NCI-H1417 (cell line): ENCODE measurements at places on chromosomes 11 and 22.

GRCh38 chr11:133930767-133931448 lies 25.9 kb downstream of the IGSF9B start:
- DNase-seq, result no peak

DNA sequence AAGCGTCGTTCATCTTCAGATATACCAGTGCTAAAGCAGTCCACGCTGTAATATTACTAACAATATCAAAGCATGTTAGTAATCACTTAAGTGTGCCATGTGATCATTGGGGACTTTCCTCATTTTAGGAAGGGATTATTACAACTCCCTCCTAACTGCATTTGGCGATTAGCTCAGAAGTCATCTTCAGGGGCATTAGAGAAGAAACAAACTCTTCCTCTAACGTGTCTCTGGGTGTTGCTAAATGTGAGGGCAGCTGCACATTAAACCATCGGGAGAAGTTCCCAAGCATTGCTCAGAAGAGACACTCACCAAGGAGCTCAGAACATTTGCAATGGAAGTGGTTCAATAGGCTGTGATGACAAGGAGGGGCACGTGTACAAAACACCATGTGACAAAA lies 17.2 kb downstream of the TESMIN start:
- DNase-seq, result no peak

DNA sequence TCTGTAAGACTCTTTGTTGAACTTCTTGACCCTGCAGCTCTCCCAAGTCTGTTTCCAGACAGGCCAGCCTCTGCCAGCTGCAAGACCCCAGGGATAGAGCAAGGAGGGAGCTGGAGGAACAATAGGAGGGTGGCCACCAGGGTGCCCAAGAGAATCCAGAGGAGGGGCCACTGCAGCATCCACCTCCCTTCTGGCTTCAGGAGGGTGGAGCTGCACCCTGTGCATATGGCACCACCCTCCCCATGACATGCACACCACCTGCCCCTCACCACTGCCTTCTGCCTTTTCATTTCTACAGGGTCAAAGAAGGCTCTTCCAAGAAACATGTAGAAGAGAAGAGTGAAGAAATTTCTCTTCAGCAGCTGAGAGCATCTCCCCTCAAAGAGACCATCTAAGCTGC lies 20.1 kb upstream of the POLA2 start:
- no peak for DNase-seq

GRCh38 chr11:62705413-62705812 lies 1.8 kb downstream of the BSCL2 start:
- peak; percentile 76 for DNase-seq

- peak; percentile 88 for DNase-seq
Observed at GRCh38 chr11:13135385-13136271, 126.5 kb downstream of the RASSF10 start.

DNA sequence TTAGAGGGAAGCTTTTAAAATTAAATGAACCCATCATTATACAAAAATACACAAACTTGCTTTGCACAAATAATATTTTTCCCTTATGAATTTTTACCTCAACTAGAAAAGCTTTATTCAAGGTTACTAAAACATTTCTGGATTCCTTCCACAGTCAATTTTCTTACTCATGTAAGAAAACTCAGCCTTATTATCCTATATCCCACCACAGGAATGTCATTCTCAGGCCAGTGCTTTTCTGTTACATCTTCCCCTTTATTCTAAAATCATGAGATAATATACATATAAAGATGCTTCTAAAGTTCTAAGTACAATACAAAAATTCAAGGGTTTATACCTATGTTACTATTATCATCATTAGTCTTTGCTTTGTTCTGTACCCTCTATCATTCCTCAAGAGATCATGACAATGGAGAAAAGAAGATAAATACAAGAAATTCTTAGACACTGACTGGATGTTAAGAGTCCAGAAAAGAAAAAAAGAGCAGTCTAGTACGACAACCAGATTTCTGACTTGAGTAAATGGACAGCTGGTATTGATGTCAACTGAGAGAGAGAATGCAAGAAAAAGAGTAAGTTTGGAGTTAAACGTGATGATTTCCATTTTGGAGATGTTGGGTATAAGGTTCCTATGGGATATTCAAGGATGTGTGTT lies 60.3 kb downstream of the MTMR2 start:
- no peak for DNase-seq

DNA sequence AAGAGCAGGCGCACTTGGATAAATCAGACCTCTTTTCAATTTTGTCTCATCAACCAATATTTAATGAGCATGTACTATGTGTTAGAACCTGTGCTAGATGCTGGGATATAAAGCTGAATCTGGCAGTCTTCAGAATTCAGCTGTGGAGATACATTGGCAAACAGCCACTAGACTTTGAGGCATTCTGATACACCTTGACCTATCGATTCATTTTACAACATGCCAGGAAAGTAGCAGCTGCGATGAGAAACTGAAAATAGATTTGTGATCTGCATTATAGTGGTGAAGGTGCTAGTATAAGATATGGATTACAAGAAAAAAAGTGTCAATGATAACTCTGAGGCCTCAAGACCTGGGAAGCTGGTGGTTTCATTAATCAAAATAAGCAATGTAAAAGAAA lies 1338.1 kb upstream of the TENM4 start:
- no peak for DNase-seq
